ENCODE measurements at places on chromosomes 4 and X.

GRCh38 chr4:78360466-78360865, 191.1 kb upstream of the ANXA3 start:
- no peak for DNase-seq

DNA sequence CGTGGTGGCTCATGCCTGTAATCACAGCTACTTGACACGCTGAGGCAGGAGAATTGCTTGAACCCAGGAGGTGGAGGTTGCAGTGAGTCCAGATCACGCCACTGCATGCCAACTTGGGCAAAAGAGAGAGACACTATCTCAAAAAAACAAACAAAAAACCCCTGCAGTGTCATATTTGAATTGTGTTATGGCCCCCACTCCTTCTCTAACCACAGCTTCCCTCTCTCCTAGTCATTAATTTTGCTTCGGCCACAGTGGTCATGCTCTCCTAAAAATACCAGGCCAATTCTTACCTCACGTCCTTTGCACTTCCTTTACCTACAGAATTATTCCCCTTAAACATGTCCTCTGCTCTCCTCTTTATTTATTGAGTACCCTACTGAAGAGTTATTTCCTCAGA, 206.1 kb downstream of the PPP3CA start:
- no peak for DNase-seq

- DNase-seq, result no peak
Observed at GRCh38 chrX:31200430-31200829, 128.6 kb upstream of the FTHL17 start.

GRCh38 chrX:123263747-123264146, 79.7 kb downstream of the GRIA3 start:
- no peak for DNase-seq

- peak; percentile 6 for DNase-seq
Observed at GRCh38 chrX:39439906-39440798, 638.9 kb downstream of the MID1IP1 start.

- no peak for DNase-seq
Observed at GRCh38 chr4:94290245-94290644, 52.4 kb downstream of the HPGDS start.

GRCh38 chr4:3838437-3839380, 72.5 kb downstream of the ADRA2C start:
- DNase-seq, result no peak

DNA sequence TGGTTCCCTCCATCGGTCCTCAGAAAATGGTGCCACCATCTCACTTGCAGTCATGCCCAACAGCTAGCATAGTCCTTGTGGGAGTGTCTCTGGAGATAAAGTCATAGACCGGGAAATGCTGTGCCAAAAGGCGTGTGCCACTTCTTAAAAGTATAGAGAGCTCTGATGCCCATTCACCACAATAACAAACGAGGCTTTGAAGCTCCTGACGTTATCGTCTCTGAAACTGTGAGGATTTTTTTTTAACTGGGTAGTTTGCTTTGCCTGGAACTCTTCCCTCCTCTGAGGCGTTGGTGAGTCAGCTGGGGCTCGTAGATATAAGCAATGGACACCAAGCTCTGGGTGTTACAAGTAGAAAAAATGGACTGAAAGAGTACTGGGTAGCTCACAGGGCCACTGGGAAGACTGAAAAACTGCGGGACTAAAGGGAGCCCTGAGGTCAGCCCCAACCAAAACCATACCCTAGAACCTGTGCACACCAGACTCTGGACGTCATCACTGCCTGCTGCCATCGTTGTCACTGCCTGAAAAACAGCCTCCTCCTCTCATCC, 89.4 kb upstream of the TRIM2 start:
- peak; percentile 44 for DNase-seq

DNA sequence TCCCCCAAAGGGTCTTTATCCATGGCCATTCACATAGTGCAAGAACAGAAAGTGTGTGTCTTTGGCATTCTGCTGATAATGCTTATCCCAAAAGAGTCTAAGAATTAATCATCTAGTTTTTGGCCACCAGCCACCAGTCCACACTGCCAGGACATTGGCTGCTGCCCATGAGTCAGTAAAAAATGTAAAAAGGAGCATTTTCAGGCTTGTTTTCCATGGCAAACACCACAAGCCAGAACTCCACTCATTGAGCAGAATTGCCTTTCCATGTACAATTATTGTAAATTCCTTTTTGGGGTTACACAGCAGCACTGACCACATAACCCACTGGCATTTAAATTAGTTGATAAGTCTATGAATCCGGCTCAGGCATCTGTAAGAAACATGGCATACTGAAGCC, 89.2 kb upstream of the PRDX4 start:
- no peak for DNase-seq

DNA sequence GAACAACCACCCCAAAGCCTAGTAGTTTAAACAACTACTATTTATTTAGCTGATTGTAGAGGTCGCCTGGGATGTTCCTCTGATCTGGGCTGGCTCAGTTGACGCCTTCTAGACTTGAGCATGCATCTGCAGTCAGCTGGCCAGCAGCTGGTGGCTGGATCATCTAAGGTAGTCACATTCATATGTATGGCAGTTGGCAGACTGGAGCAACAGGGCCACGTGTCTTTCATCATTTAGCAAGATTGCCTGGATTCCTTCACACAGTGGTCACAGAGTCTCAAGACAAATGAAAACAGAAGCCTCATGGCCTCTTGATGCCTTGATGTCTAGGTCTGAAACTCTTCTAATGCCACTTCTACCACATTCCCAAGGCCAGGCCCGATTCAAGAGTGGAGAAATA, 220.6 kb upstream of the S100G start:
- no peak for DNase-seq

GRCh38 chr4:22668301-22668700, 24.4 kb upstream of the GBA3 start:
- DNase-seq, result no peak

- DNase-seq, result no peak
Observed at GRCh38 chr4:176432811-176433540, 113.2 kb downstream of the SPCS3 start.

DNA sequence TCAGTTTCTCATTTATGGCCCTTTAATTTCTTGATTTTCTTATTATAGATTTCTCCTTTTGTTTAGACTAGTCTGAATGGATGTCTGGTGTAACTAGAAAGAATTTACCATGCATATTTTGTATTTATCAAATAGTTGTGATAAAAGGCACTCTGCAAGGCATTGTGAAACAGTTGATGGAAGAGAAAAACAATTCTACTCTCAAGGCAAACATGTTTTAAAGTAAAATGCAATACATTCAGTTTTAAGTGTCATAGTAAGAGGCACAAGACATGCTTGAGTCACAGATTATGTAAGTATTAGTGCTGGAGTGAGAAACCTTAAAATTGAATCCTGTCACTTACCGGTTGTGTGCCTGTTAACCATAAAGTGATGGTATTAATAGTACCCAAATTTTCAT, 283.3 kb upstream of the DKK2 start:
- DNase-seq, result no peak

- no peak for DNase-seq
Observed at GRCh38 chr4:22573198-22573597, 57.3 kb upstream of the ADGRA3 start.

- no peak for DNase-seq
Observed at GRCh38 chr4:139416073-139416673, 37.7 kb upstream of the RAB33B start.

DNA sequence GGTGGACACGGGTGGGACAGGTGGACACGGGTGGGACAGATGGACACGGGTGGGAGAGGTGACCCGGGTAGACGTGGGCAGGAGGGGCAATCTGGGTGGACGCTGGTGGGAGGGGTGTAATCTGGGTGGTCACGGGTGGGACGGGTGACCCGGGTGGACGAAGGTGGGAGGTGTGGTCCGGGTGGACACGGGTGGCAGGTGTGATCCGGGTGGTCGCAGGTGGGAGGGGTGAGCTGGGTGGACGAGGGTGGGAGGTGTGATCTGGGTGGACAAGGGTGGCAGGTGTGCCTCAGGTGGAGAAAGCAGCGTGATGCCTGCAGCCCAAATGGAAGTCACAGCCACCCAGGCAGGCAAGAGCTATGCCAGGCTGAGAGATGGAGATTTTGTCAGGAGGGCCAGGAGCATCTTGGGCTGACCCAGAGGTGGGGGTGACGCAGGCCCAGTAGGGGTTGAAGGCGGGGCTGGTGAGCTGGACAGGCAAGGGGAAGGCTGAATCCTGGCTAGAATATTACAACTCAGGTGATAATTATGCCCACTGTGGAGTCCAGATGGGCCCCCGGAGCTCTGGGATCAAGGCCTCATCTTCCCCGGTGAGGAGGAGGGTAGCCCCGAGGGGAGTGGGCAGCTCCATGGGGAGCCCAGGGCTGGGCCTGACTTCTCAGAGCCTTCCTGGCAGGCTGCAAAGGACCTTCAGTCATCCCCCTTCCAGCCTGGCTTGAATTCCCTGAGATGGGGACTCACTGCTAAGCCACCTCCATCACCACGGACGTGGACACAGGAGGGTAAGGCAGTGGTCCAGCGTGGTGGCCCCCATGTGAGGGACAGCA, 100.0 kb downstream of the ADRA2C start:
- no peak for DNase-seq

GRCh38 chrX:109672239-109672638, 47.3 kb upstream of the KCNE5 start:
- DNase-seq, result no peak

- no peak for DNase-seq
Observed at GRCh38 chr4:143186649-143187048, 1.9 kb downstream of the USP38 start.

DNA sequence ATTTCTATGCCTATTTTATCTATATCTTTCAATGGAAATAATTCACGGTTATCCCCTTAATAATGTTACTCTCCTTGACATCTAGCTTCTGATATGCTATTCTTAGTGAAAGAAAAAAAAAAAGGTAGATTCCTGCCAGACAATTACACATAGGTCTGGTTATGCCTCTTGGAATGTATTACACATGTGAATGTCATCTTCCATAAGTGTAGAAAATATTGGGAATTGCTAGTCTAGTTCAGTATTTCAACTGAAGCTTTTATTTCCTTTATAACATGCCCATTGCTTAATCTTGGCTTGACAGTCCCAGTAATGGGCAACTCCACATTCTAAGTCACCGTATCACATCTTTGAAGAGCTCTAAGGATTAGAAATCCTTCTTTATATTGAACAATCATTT, 25.4 kb upstream of the PPP1R2C start:
- no peak for DNase-seq

- no peak for DNase-seq
Observed at GRCh38 chr4:20015636-20016224, 236.0 kb upstream of the SLIT2 start.

DNA sequence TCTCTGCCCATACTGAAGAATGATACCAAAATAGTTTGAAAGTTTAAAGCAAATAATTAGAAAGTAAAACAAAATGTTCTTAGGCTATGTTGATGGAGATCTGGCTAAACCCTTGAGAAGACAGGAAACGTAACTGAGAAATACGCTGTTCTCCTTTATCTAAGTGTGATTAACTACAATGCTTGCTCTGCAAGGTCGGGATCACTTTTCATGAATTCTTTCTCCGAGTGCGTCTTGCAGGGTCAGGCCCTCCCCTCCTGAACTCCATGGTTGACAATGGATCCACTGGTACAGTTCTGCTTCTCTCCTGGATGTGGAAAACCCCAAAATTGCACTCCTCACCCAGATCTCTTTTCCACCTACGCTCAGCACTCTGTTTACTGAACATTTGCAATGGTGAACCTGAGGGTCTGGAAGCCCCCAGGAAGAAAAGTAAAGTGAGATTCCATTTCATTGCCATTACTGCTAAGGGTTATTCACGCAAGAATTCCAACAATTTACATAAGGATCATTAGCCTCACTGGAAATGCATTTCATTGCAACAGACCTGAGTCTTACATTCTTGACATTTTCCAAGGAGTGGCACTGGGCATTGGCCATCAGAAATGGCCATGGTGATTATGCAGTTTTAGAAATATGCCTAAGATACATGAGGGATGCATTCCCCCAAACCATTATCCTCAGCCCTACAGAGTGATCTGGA, 24.6 kb upstream of the WWC2 start:
- no peak for DNase-seq

DNA sequence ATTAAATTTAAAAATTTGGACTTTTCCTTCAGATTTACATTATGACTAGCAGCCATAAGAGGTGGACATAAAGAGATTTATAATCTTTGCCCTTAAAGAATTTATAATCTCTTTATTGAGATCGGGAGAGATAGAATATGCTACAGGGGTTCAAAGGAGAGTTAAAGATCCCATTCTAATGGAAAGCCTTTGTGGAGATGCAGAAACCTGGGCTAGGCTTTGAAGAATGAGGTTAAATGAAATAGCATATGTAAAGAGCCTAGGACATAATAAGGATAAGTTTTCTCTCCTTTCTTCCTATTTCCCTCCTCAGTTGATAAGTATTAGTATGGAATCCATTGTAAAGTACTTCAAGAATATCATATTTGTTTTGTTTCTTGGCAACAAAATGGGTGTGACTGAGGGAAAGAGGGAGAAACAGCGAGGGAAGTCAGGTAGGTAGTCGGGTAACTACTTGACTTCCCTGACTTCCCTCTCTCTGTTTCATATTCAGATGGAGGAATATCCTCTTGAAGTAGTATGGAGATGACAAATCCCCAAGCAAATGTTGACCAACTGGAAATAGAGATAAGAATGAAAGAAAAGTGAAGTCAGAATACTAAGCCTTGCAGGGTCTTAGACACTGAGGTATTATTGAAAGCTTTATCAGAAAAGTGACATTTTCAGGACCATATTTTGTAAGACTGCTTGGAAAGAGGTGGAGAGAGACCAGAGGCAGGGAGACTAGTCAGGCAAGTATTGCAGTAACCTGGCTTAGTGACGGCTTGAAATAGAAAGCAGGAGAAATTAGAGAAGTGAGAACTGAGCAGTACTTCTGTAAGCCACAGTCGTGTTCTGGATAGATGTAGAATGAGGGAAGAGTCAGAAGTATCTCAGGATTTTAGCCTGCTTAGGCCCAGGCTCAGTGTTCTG, 82.9 kb downstream of the PDLIM5 start:
- DNase-seq, result no peak

DNA sequence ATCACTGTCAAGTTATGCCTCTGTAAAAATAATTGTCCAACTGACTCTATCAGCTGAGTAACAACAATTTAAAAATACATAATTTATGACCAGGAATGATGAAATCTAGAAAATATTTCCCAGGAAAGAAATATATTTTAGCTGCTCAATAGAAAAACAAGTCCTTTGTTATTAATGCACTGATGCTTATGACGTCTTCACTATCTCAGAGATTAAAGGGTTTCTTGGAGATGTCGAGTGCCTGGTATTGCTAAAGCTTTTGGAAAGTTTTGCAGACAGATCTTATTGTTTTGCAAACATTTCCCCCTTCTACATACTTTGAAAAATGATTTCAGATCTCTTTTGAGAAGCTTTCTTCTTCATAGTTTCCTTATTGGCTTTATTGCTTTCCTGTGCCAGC, 154.6 kb upstream of the RPS6KA3 start:
- no peak for DNase-seq
